Stimulated activated CD4-positive, alpha-beta T cell treated with anti-CD3 and anti-CD28 coated beads, Interleukin-12 subunit alpha, Interleukin-12 subunit beta, amount 100 ng/mL, for 24 hours (primary cell): ENCODE measurements at places on chromosomes 2 and 18.

- DNase-seq, result no peak
These were observed 28.7 kb upstream of the ZEB2 start for GRCh38 chr2:144548532-144549191.

DNA sequence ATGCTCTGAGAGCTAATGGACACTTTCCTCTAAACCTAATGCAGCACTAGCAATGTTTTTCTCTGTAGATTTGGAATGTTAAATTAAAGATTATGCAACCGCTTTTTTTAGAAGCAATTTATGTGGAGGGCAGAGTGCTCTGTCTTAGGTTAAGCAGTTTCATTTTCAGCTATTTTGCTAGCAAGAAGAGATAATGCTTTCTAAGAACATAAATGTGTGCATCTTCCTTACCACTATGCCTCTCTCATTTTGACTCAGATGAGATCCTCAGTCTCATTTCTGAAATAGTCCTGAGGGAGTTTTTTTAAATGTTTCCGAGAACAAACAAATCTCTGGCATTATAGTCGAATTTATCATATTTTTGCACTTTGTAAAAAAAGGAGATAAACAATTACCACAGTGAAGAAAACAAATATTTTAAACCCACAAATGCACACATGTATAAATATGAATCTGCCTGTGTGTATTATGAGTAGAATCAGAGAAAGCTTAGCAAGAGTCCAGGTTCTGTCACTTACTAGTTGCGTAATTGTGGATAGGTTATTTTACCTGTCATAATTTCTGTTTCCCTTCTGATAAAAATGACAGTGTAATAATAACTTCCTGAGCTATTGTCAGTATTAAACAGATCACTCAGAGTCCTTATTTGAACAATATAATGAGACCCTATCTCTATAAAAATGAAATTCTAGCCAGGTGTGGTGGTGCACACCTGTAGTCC is 207.7 kb upstream of the CRIM1 start:
- no peak for DNase-seq

DNA sequence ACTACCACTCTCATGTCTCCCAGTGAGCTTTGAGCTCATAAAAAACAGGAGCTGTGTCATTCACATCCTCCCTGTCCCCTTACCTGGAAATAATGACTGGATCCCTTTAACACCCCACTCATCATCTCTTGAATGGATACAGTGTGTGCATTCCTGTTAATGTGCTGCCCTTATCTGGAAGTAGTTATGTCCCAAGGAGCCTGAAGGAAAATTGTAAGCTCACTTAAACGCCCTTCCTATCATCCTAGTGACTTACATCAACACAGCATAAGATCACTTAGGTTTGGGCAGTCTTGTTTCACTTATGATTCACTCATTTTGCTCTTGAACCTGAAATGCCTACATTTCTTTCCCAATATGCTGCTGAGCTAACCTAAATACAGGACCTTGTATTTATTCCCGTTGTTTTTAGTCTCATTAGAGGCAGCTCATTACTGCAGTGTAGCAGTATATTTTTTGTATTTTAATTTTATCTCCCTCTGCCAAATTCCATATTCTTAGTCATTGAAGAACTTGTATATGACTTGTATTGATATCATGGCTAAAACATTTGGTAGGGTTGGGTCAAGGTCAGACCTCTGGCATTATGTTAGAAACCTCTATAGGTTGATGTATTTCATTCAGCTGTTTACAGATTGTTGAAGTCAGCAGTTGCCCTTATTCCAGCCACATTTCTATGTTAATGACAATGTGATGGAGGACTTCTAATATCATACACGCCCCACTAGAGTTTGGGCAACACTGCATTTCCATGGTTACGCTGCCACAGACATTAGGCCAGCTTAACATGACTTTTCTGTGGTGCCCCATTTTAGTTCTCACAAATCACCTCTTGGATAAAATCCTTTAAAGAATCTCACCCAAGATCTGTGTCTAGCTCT is 72.9 kb downstream of the PKP4 start:
- DNase-seq, result no peak

DNA sequence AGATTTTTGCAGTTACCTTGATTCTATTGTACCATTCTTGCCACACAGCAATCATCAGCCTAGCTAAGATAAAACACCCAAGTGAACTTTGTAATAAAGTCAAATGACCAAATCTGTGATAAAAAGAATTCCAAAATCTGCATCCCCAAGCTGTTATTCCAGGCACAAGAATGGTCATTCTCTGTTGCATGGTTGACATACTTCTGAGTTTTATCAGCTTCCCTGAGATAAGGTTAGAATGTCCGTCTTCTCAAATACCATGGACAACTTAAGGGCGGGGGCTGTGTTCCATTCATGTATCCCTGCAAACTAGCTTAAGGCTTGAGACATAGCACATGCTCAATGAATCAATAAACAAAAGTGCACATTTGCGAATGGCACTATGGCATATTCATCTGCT is 8.1 kb upstream of the BMP10 start:
- no peak for DNase-seq

GRCh38 chr2:105804266-105804665 is 59.6 kb downstream of the NCK2 start:
- DNase-seq, result no peak

DNA sequence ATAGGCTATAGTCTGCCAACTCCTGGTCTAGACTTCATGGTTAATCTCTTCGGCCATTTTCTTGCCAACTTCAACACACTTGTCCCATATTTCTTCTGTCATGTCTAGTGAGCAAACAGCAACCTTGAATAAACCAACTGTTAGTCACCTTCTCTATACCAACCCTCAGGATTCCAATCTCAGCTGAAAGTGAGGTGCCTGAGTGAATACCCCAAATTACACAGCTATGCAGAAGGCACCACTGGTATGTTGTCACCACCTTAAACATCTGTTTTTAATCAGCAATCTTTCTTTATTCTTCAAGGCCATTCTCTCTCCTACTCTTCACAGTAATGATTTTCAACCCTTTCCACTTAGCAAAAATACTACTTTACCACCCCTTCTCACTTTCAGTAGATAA is 39.3 kb downstream of the THOC1 start:
- DNase-seq, result no peak

GRCh38 chr2:128366713-128367511 is 48.2 kb upstream of the HS6ST1 start:
- no peak for DNase-seq

- no peak for DNase-seq
These were observed 562.8 kb downstream of the TNS1 start for GRCh38 chr2:217440000-217440399.

DNA sequence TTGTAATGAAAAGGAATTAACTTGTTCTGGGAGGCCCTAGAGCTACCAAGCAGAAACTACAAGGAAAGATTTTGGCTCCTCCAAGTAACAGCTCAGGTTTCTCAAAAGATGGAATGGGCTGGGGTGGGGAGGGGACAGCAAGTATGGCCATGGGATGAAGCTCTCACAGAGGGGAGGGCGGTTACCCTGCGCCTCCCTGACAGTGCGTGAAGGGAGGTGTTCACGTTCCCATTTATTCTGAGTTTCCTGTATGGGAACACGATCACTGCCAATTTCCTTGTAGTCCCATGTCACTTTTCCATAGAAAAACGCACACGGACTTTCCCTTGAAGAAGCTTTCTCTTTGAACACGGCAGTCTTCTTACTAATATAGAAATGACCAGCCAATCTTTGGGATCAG is 17.0 kb downstream of the CDC42EP3 start:
- DNase-seq, result no peak

GRCh38 chr2:72040629-72041571 is 106.8 kb downstream of the CYP26B1 start:
- no peak for DNase-seq

DNA sequence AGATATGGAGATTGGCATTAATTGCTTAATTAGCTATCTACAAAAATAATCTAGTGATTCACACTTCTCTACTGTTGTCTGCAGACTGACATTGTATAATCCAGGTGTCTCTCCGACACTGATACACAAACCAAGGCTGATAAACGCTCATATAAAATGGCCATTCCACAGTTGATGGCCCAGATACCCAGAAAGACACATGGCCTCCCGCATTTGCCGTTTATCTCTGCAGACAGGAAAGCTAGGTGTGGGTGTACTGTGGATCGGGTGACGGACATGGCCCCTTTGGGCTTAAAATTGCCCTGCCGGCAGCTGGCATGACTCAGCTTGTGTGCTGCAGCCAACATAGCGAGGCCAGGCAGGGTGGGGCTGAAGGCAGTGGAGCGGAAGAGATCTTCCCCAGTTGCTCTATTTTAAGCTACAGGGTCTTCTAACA is 18.5 kb downstream of the PMAIP1 start:
- DNase-seq, result no peak

- no peak for DNase-seq
These were observed 15.1 kb downstream of the ARHGEF4 start for GRCh38 chr2:130851624-130852382.

DNA sequence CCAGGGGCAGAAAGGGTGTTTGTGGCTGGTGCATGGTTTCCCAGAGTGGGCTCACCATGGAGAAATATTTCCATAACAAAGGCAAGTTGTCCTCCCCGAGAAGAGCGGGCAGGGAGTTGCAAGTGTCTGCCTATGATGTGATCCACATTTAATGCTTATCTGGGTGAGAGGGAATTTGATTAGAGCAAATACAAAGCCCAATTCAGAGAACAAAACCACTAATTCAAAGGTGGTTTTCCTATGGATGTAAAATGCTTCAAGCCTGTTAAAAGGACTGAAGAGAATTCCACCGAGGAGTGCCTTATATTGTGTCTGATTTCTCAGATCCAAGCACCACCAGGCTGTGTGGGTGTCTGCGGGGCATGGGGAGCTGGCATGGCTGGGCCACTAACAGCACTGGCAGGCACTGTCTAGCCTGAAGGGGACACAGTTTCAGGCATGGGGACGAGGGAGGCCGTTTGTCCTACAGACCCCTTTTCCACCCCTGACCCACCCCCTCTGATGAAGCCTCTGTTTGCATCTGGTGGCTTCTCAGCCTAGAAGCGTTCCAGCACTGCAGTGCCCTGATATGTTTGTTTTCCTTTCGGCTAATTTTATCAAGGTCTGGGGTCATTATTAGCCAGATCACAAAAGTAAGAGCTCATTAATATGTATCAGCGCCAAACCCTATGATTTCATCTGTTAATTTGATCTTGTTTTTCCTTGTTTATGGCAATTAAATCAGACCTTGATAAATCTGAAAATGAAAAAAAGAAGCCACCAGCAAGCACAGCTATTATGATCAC is 357.3 kb downstream of the HRH4 start:
- no peak for DNase-seq

DNA sequence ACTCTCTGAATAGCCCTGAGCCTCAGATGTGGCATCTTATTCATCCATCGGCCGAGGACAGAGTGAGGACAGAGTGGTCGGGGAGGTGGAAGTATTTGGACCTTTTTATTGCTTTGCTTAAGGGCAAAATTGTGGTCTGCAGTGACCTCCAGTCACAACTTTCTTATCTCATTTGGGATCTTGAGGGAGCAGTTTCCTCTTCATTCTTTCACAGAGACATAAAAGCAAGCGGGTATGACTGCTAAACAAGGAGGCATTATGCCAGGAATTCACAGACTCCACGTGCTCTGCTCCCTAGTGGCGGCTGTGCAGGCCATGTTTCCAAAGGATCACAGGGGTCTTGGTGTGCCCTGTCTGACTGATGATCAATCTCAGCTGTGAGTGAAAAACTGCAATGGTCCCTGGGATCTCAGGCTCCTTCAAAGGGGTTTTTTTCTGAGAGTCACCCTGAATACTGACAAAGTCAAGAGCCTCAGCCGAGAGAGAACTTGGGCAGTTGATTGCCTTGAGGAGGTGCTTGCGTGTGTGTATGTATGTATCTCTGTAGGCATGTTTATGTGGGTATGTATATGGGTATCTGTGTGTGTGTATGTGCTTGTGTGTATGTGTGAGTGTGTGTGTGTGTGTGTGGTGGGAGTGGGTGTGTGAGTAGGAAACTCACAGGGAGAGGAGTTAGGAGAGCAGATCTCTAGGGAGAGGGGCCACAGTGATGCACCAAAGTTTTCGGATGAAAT is 47.7 kb downstream of the RAPGEF4 start:
- no peak for DNase-seq

DNA sequence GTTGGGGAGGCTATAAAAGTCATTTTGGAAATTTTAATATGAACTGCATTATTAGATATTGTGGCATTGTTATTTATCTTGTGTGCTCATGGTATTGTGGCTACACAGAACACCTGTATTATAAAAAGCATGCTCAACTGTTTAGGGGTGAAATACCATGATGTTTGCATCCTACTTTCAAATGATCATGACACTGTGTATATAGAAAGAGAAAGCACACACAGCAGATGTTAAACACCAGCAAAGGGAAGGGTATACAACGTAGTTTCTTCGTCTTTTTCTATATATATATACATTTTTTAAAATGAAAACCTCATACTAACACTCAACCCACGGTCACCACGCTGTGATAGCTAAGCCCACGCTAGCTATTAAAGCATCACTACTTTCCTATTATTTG is 27.1 kb downstream of the STARD7 start:
- no peak for DNase-seq

DNA sequence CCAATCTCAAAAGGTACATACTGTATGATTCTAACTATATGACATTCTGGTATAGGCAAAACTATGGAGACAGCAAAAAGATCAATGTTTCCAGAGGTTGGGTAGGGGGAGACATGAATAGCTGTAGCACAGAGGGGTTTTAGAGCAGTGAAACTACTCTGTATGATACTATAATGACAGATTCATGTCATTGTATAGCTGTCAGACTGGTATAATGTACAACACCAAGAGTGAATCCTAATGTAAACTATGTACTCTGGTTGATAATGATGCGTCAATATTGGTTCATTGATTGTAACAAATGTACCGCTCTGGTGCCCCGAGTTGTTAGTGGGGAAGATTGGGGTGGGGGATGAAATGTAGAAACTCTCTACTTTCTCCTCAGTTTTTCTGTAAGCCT is 172.4 kb upstream of the SPOPL start:
- no peak for DNase-seq

GRCh38 chr18:59954241-59954640 is 54.4 kb downstream of the PMAIP1 start:
- no peak for DNase-seq

DNA sequence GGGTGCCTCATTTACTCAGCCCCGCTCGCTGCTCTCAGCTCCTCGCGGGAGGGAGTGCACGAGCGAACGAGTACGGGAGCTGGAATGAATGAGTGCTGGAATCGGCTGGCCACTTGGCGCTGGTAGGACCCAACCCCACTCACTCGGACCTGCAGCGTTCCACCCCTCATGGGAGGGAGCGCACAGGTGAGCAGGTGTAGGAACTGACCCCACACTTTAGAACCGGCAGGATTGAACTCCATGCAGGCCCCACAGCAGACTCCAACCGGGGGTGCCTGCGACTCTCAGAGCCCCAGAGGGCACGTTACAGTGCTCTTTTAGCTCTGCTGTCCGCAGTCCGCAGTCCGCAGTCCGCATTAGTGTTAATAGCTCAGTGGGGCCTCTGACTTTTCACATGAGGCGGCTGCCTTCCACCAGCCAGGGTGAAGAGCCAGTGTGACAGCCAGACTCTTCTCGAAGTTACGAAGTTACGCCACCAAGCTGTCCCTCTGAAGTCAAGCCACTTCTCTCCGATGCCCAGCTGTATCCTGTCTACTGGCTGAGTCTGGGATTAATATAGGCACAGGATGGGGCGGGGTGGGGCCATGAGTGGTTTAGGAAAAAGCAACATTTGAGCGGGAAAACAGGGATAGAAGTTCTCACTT is 102.7 kb upstream of the ARHGAP15 start:
- no peak for DNase-seq

GRCh38 chr18:44238454-44238853 is 442.2 kb upstream of the SETBP1 start:
- DNase-seq, result no peak
